ENCODE measurements at places on chromosomes 1 and 21.

DNA sequence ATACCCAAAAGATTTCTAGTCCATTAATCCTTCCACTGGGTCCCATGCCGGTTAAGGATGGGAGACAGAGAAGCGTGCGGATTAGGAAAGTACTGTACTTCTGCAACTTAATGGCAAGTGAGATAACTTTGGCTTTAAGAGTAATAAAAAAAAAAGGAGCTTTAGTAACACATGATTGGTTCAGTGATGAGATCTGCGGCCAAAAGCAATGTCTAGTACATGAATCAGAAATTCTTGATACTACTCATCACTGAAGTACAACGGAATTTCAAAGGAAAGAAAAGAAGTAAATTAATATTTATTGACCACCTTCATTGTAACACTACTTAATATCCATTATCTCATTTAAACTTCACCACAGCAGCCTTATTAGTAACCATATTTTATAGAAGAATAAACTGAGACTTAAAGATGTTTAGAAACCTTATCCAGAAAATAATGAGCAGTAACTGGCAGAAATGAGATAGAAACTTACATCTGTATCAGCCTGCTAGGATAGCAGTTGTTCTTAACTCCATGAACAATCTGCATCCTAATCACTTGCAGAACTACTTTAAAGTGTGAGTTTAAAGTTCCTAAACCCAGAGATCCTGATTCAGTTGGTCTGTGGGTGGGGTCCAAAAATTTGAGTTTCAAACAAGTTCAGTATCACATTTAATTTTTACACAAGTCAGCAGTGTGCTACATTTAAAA is 14.1 kb upstream of the NUF2 start:
- no peak for DNase-seq

DNA sequence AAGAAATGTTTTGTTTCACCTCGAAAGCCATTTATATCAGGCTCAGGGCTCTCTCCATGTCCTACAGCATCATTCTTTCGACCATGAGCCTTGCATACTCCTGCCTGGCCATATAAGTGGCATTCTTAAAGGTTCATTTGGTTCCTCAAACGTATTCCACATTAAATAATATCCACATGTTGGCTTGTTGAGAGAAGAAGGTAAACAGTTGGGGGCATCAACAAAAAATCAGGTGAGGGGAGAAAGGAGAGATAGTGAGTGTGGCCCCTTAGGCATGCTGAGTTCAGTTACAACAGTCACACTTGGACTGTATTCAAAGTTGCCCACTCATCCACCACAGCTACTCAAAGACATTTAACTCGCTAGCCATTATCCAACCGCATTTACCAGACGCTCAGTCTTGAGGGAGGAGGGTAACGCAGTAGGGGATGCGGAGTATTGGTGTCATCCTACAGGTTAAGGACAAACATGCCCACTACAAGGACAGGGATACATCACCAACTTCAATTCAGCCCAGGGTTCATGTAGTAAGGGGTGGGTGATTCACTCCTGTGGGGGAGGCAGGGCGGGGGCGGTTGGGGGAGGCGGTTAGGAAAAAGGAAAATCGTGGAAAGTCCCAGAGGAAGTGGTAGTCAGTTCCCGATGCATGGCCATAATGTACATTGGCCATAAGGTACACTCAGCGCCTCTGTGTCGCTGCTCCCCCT is 1.4 kb downstream of the ZNF697 start:
- DNase-seq, result peak; percentile 90

GRCh38 chr1:150809651-150810050 is 1.6 kb upstream of the CTSK start:
- peak; percentile 64 for DNase-seq

DNA sequence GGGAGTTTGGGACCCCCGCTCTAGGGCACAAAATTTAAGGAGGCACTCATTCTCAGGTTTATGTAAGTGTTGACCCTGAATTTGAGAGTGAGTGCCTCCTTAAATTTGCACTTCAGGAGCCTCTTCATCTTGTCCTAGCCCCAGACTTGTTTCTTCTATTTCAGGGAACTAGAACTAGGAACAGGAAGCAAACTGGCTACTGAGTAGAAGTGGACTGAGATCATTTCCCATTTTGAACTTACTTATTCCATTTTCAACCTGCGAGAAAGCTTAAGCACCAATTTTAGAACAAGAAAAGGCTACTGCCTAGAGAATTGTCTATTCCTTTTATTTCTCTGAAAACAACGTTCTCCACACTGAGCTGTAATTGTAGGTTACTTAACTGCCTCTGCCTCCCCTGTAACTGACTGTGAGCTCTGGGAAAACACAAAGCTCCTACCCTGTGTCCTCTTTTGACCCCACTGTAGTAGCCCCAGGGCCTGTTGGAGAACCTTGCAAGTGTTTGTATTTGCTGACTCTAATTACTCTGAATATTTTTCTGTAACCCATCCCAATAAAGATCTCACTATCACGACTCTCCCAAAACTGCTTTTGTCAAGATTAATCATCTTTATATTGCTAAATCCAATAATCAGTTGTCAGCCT is 2.5 kb downstream of the PPT1 start:
- DNase-seq, result peak; percentile 63

DNA sequence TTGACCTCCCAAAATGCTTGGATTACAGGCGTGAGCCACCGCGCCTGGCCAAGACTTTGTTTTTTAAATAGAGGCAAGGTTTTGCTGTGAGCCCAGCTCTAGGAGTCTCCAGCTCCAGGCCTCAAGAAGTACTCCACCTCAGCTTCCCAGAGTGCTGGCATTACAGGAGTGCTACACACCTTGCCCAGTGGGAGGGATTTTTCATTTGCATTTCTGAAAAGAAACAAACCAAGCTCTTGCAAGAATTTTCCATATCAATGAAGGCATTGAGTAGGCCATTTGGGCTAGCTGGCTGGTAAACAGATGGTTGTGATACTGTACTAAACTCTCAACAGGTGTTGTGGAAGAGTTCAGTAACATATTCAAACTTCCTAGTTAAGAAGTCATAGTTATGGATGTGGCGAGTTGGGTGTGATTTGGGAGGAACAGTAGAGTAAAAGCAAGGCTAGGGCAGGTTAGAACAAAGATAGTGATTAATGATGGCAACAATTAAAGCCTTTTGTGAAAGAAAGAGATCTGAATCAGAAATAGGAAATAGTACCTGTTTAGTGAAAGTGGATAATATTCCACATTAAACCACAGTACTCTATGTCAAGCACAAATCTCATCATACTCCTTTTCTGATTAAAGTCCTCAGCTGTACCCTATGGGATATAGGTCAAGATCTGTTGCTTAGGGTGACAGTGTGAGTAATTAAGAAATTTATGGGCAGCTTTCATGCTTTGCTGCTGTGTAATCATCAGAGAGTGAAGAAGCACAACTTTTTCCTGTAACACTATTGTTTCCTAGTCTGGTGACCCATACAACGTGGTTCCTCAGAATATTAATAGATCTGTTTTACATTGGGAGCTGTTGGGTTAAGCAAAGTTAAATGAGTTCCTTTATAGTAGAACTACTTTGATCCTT is 10.7 kb downstream of the AKIRIN1 start:
- DNase-seq, result peak; percentile 1

DNA sequence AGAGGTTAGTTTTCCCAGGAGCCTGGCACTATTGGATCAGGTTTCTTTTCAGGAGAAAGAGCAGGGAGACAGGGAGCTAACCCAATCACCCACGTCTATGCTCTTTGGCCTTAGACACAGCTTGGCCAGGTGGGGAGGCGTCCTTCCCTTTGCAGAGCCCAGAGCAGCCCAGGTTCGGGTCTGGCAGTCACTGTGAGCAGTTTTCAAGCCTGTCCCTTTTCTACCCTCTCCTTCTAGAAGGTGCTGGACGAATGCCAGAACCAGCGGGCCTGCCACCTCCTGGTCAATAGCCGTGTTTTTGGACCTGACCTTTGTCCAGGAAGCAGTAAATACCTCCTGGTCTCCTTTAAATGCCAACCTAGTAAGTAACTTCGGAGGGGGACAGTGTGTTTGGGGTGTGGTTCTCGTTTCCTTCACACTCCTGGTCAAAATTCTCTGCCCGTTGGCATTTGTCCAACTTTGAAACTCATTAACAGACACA is 44.9 kb downstream of the EVA1C start:
- no peak for DNase-seq

DNA sequence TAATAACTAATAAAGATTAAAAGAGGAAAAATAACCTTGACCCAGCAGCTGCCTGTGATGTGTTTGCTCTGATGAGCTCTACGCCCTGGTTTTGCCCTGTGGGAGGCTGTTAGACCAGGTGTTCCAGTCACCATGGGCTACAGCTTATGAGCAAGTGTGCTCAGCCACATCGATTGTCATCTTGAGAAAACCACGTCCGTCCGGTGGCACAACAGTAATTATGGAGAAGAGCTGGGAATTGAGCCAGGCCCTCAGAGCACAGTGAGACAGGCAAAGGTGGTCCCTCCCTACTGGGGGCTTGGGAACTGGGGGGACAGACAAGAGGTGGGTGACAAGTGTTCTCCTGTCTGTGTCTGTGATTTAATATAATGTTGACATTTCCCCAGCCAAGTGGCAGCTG is 420.5 kb downstream of the MATN1 start:
- DNase-seq, result no peak

GRCh38 chr1:71473331-71473730 is 392.5 kb upstream of the ZRANB2 start:
- no peak for DNase-seq

DNA sequence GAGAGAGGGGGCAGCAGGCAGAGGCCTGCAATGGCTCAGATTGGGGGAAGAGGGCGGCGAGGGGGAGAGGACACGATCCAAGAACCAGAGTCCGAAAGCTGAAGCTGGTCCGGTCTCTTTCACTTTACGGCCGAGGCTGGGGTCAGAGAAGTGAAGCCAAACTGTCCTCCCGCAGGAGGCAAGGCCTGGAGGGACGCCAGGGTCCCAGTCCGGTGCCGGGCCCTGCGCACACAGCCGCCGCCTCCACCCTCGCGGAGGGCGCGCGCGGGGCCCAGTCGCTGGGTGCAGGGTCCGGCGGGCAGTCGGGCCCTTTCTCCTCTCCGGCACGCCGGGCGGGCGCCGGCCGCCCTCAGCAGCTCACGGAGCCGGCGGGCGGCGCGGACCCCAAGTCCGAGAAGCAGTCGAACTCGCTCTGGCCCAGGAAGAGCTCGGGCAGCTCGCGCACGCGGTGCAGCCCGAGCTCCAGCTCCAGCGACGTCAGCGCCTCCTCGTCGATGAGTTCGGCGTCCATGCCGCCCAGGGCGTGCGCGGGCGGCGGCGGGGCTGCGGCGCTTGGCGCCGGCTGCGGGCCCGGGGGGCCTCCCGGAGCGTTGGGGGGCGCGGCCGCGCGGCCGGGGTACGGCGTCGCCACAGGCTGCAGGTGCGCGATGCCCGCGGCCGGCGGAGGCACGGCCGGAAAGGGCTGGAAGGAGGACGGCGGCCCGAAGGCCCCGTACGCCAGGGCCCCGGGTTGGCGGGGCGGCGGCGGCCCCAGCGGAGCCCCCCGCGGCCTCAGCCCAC is 749 bp downstream of the CITED4 start:
- DNase-seq, result peak; percentile 57

GRCh38 chr1:240646571-240647240 is 34.8 kb upstream of the GREM2 start:
- no peak for DNase-seq
